Fibroblast of upper back skin (primary cell): ENCODE measurements at places on chromosomes 13 and 19.

DNA sequence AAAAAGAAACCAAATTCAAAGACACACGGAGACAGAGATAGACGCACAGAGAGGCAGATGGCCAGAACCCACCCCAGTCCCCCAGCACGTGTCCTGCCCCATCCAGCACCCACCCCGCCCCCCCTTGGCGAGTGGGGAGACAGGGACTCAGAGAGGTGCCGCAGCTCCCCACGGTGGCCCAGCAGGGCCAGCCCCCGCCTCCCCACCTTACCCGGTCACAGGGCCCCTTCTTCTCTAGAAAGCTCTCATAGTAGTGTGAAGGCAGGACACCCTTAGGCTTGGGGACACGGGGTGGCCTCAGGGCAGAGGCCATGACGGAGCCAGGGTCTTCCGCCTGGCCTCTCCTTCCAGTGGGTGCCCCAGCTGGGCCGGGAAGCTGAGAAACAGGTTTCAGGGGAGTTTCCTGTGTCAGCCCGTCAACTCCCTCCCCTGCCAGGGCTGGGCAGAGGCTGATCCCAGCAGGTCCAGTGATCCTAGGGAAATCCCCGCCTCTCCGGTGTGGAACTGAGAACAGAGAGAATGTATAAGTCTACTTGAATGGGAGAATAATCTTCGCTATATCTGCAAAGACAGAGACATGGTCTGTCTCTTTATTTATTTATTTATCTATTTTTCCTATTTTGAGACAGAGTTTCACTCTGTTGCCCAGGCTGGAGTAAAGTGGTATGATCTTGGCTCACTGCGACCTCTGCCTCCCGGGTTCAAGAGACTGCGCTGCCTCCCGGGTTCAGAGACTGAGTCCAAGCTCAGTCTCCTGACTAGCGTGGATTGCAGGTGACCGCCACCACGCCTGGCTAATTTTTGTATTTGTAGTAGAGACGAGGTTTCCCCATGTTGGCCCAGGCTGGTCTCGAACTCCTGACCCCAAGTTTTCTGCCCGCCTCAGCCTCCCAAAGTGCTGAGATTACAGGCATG, at the start of gene STAP2:
TSS of gene STAP2 (minus strand) at position 387 of the 915 bp plus-strand sequence. CDS start at position 313, 74 bp downstream.
- no peak for DNase-seq

DNA sequence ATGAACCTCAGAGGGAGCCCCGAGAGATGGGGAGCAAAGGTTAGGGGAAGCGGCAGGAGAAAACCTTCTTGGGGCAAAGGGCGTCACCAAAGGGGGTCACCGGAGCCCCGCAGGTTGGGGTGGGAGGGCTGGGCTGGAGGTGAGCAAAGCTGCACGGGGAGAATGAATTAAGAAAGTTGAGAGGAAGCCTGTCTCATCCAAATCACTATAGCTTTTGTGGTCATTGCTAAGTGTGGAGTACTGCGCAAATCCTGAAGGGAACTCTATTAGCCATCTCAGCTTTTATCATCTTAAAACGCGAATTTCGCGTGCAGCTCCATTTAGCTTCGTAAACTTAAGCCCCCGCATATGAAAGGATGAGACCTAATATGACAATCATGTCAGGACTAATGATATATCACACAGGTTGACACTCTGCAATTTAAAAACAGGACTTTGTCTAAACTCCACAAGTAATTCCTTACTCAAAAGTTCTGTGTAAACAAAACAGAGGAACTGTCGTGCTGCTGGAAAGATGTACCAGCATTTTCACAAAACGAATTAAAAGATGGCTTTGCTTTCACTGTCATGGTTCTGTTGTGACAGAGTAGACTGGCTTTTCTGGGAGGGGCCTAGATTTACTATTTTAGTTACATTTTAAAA, 631 bp downstream of the LACC1 start:
- DNase-seq: no peak

- no peak for DNase-seq
These were observed 1.4 kb downstream of the COL4A1 start for GRCh38 chr13:110305544-110305943.

GRCh38 chr13:76892488-76892887, 6.3 kb upstream of the KCTD12 start:
- DNase-seq: no peak

DNA sequence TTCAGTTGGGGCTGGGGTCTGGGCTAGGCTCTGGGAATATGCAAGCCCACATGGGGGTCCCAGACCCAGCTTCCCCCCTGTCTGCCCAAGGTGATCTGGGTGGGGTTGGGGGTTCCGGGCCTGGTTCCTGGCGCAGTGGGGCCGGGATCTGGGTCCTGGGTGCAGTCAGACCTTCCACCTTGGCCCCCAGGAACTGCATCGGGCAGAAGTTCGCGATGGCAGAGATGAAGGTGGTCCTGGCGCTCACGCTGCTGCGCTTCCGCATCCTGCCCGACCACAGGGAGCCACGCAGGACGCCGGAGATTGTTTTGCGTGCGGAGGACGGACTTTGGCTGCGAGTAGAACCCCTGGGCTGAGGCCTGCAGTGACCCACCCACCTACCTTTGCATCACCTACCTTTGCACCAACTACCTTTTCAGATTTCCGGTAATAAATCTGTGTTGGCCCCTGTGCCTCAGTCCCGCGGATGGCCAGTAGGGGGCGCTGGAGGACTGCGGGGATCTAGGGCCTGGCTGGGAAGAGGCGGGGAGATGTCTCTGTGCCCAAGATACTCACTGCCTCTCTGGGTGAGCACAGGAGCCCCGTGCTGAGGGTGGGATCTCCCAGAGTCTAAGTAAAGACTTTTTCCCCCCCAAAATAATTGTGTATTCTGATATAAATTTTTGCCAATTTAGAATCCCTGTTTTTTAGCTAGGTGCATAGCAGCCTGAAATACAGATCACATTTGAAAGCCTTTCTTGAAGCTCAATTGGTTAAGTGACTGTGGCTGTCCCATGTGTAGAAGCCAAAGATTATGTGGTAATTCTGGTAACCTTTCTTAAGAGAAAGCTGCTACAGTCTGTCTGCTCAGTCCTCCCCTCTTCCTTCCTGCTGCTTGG, 11.5 kb upstream of the CYP4F3 start:
- DNase-seq: peak; percentile 26

- peak; percentile 36 for DNase-seq
These were observed 1.5 kb downstream of the CERS1 start for GRCh38 chr19:18894254-18895037.
